ENCODE measurements at places on chromosomes 5 and 9.
A peak's percentile ranks its signal among the peaks of the same experiment; 100 is the strongest.

- DNase-seq = no peak
Measured at GRCh38 chr5:112689155-112689909, 48.4 kb upstream of the APC start.

DNA sequence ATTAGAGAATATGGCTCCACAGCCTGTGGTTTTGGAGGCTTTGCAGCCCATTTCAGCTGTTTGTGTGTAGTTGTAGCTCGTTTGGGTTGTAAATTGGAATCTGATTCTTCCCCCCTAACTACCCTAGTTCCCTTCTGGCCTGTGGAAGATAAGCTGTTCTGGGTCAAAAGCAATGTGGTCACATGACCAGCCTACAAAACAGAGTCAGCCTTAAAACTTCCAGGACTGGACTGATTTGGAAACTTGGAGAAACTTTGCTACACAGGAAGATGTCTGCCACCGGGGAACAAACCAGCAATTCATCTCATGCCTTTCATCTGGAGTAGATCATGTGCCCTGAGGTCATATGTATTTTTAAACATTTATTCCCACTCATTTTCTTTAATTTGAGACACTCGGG, 83.8 kb downstream of the DAPK1 start:
- DNase-seq = no peak

- DNase-seq = no peak
Measured at GRCh38 chr5:6829150-6829784, 116.0 kb downstream of the TENT4A start.

GRCh38 chr5:142841511-142842265, 71.5 kb downstream of the ARHGAP26 start:
- DNase-seq = no peak

- no peak for DNase-seq
Measured at GRCh38 chr5:16593013-16593412, 23.8 kb downstream of the RETREG1 start.

DNA sequence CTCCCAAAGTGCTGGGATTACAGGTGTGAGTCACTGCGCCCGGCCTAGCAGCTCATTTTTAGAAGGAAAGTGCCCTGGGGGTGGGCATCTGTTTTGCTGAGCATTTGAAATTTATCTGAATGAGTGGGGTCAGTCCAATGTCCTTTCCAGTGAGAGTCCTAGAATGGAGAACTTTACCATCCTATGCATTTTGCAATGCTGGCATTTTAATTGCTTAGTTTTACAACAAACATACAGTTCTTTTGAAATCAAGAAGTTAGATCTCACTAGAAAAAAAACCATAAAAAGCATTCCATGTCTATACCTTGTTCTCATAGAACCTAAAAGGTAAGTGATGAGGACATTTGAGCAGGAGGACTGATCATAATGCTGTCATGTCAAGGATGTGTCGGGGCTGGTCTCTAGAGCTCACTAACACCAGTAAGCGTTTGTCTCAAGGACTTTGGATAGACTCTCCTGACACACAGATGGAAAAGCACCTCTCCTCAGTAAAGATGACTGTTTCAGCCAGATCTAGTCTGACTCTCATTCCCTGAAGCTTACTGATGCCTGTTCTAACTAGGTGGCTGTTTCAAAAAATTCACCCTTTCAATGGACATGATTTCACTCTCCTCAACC, 83.9 kb downstream of the DCP2 start:
- no peak for DNase-seq

GRCh38 chr5:80206282-80206681, 49.6 kb downstream of the SERINC5 start:
- DNase-seq = no peak

- DNase-seq = no peak
Measured at GRCh38 chr9:78103971-78104433, 72.4 kb upstream of the GNAQ start.

GRCh38 chr5:56440871-56441740, 208.0 kb upstream of the ANKRD55 start:
- no peak for DNase-seq

- no peak for DNase-seq
Measured at GRCh38 chr9:126232461-126232860, 94.2 kb upstream of the MVB12B start.

- DNase-seq = no peak
Measured at GRCh38 chr9:130995086-130996011, 13.6 kb upstream of the LAMC3 start.

- no peak for DNase-seq
Measured at GRCh38 chr5:40572937-40573336, 106.8 kb upstream of the PTGER4 start.

DNA sequence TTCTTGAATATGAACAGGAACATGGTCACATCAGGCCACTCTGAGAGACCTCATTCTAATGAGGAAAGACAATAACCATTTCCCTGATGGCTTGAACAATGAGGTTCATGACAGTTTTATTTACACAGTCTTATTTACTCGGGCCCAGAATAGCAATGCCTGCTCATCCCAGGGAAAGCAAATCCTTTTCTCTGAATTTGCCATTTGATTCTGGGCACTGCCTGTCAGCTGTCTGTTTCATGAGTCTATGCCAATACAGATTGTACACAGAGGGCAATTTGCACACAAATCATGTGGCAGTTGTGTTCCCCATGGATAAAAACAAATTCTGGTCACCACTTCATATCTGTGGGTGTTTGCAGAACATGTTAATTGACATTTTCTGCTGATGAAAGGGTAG, 492.5 kb downstream of the ACTL7B start:
- no peak for DNase-seq

GRCh38 chr5:178367736-178368120, 135.1 kb upstream of the PHYKPL start:
- no peak for DNase-seq

GRCh38 chr5:61401726-61402125, 69.7 kb downstream of the ZSWIM6 start:
- no peak for DNase-seq

- no peak for DNase-seq
Measured at GRCh38 chr9:14155237-14155636, 158.7 kb downstream of the NFIB start.

- no peak for DNase-seq
Measured at GRCh38 chr5:19531374-19531952, 456.5 kb downstream of the CDH18 start.

DNA sequence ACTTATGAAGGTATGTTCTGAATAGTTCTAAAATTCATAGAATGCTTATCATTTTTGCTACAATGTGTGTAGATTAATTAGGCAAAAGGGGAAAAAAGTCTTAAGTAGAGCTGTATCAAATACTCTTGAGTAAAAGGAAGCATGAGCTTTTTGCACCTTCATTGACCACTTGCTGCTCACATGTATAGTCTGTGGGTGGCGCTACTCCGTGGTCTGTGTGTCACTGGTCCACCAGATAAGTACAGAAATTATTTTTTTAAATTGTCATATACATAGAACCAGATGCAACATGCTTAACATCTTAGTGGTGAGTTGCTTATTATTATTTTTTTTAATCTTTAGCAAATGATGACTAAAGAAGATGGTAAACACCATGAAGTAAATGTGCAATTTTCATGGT, 130.2 kb downstream of the MAN2A1 start:
- no peak for DNase-seq

- no peak for DNase-seq
Measured at GRCh38 chr5:165626161-165626560, 2120.7 kb downstream of the MAT2B start.

DNA sequence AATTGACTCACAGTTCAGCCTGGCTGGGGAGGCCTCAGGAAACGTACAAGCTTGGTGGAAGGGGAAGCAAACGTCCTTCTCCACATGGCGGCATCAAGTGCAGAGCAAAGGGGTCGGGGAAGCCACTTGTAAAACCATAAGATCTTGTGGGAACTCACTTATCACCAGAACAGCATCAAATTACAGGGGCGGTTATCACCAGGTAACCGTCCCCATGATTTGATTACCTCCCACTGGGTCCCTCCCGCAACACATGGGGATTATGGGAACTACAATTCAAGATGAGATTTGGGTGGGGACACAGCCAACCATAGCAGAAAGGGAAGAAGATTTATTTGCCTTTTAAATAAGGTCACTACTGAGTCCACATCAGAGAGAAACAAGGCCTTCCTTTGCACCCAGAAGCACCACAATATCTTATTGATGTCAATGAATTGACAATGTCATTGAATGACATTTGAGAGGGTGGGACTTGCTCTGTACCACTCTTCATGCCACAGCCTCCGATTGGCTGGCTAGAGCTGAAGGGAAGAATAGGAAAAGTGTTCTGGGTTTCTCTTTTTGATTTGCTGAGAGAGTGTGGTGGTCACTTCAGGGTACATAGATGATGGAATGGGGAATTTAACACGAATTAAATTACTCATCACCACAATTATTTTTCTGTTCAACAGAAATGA, 11.0 kb downstream of the SKP2 start:
- no peak for DNase-seq

DNA sequence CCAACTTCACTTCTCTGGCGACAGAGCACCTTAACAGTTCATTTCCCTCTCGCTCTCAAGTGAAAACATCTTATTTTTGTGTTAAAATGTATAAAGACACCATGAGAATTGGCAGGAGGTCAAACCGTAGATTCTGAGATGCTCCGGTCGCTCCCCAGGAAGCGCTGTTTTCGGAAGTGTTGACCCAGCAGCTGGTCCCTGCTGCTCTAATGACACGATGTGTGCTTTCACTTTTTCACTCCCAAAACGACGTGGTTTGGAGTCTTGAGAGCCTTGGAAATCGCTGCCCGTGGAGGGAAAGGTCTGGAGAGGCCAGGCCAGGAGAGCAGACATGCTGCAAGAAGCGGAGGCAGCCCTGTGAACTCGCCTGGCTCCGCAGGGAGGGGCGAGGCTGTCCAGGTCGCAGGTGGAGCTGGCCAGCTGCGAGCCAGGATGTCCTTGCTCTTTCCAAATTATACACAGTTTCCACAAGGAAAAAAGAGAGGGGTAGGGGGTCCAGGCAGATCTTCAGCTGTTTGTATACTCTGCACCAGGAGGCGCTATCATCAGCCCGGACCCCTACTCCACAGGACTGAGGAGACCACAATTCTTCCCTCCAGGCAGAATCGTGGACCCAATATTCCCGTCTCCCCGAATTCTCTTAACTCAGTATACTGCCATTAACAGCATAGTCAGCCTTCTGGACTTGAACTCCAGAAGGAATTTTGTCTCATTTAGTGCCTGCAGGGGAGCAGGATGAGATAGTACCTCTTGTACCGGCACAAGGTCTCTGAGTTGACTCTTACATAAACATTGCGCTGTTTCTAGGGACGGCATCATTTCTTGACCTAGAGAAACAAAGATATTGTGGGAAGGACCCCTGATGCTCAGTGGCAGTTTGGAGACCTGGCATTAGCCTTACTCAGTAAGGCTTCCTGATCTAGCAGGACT, 248.6 kb upstream of the ANKRD55 start:
- no peak for DNase-seq

DNA sequence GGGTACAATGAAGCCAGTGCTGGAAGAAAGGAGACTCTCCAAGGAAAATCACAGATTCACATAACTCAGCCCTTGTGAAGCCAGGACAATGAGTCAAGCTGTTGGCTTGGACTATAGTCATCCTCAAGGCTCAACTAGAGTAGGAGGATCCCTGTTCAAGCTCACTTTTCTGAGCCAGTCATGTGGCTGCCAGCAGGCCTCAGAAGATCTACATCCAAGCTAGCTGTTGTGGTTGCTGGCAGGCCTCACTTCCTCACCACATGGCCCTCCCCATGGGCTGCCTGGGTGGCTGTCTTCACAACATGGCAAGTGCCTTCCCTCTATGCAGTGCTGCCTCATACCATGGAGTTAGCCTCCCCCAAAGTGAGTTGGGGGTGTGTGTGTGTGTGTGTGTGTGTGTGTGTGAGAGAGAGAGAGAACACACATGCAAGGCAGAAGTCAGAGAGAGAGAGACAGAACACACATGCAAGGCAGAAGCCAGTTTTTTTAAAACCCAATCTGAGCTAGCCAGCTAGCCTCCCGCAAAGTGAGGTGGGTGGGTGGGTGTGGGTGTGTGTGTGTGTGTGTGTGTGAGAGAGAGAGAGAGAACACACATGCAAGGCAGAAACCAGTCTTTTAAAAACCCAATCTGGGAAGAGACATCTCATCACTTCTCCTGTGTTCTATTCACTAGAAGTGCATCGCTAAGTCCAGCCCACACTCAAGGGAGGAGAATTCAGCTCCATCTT, 17.1 kb downstream of the SCAI start:
- peak; percentile 55 for DNase-seq

DNA sequence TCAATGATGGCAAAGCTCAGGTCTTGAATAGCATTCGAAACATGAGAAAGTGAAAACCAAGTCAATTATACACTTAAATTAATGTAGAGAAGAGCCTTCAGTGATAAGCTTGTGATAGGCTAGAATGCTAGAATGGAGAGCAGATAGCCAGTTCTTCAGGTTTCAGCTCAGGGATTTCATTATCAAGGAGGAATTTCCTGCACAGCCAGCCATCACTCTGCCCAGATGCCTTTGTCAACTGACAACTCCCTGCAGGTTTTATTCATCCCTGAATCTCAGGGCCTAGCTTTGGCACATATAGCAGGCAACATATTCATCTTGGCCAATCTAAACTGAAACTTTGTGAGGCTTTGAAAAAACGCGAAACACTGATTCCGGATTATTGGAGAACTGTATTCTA, 199.3 kb upstream of the CDH6 start:
- no peak for DNase-seq

DNA sequence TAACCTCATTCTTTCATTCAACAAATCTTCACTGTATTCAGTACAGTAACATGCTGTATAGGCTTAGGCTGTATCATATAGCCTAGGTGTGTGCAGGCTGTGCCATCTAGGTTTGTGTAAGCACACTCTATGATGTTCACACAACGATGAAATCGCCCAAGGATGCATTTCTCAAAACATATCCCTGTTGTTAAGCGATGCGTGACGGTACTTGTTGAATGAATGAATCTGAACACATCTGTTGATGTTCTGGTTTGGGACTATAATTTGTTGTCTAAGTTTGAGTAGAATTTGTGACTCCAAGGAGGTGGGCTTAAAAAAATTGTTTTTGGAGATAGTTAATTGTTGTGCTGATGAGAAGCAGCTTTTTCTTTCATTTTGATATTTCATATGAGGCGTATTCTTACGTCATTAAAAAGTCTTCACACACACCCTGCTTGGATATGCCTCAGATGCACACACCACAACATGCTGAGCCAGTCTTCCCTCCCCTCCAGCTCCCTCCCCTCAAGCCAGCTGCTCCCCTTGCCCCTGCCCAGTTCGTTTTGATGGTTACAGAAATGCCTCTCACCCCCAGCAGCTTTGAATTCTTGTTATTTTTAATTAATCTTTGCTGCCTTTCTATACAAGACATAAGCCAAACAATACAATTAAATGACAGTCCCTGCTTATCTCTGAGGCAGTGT, 5.5 kb upstream of the PSAT1 start:
- no peak for DNase-seq

GRCh38 chr5:180817893-180818674, 15.5 kb upstream of the MGAT1 start:
- no peak for DNase-seq

DNA sequence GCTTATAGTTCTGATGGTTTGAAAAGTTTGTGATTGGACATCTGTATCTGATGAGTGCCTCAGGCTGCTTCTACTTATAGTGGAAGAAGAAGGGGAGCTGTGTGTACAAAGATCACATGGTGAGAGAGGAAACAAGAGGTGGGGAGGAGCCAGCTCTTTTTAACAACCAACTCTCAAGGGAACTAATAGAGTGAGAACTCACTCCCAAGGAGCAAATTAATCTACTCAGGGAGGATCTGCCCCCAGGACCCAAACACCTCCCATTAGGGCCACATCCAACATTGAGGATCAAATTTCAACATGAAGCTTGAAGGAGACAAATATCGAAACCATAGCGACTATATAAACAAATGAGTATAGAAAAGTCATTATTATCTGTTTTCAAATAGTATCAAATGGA, 64.7 kb upstream of the PRLR start:
- DNase-seq = no peak

All from stimulated activated CD8-positive, alpha-beta memory T cell treated with anti-CD3 and anti-CD28 coated beads, Interleukin-7, amount 100 ng/mL, for 24 hours (primary cell).